ENCODE measurements at places on chromosomes 12 and 14. TPM values are rescaled to one million over a fixed set of nuclear protein-coding genes. Genes with fewer than 3 reads are reported as not detected.

Gene ZCCHC8
- 46.8 TPM for total RNA-seq

Gene CTSG
- total RNA-seq, result not detected

GRCh38 chr12:26044007-26044394 lies 80.8 kb downstream of the BHLHE41 start:
- no peak overlapping the region for H3K4me3 ChIP-seq
- no peaks in the 10 kb centered on the region for H3K36me3 ChIP-seq
- no peak for DNase-seq

GRCh38 chr14:95041477-95042020 lies 115.8 kb downstream of the DICER1 start:
- H3K36me3 ChIP-seq, result no peaks in the 10 kb centered on the region
- H3K27me3 ChIP-seq, result no peaks in the 10 kb centered on the region
- H3K4me1 ChIP-seq, result no peaks in the 10 kb centered on the region
- H3K4me3 ChIP-seq, result no peak overlapping the region

DNA sequence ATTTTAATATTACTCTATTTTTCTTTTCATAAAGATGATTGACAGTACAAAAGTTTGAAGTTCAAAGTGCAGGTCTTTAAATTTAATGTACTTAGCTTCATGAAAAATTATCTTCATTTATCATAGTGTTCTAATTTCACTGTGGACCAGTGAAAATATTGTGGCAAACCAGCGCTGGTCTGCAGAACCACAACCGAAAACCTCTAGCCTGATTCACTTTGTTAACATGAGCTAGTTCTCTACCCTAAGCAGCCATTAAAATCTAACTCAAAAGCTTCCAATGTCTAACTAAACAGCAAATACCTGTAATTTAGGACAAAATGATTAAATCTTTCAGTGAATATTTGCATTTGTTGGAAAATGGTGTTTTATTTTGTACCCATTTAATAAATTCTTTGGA lies 161.1 kb upstream of the TMTC2 start:
- H3K36me3 ChIP-seq, result no peaks in the 10 kb centered on the region
- DNase-seq, result no peak
- no peak overlapping the region for H3K27ac ChIP-seq
- H3K4me3 ChIP-seq, result no peak overlapping the region

DNA sequence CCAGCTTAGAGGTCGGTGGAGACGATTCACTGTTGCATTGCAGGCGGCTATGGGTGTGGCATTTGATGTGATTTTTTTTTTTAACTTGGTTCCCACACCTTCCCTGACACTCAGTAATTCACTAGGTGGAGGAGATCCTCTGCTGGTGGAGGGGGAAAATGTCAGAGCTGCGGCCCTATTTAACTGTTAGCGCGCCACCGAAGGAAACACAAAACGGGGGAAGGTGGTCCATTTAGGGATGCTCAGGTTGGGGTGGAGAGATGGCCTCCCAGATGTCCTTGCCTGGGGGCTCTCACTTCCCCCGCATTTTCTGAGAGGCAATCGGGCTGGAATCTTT lies 4.3 kb upstream of the HOXC12 start:
- H3K27ac ChIP-seq, result no peak overlapping the region
- no peaks in the 10 kb centered on the region for H3K36me3 ChIP-seq
- no peak overlapping the region for H3K4me3 ChIP-seq
- DNase-seq, result no peak
- peaks cover 23% of the 10 kb centered on the region for H3K27me3 ChIP-seq

- no peaks in the 10 kb centered on the region for H3K36me3 ChIP-seq
- H3K27ac ChIP-seq, result no peak overlapping the region
- H3K27me3 ChIP-seq, result no peaks in the 10 kb centered on the region
Observed at GRCh38 chr12:16271062-16271461, 6.4 kb downstream of the SLC15A5 start.

GRCh38 chr14:94121485-94121884 lies 7.9 kb downstream of the IFI27L2 start:
- no peaks in the 10 kb centered on the region for H3K27me3 ChIP-seq
- H3K27ac ChIP-seq, result no peak overlapping the region
- H3K4me1 ChIP-seq, result no peaks in the 10 kb centered on the region
- H3K36me3 ChIP-seq, result no peaks in the 10 kb centered on the region

GRCh38 chr12:84919271-84919670 lies 6.7 kb upstream of the SLC6A15 start:
- no peak overlapping the region for H3K4me3 ChIP-seq
- no peaks in the 10 kb centered on the region for H3K4me1 ChIP-seq
- no peaks in the 10 kb centered on the region for H3K36me3 ChIP-seq
- DNase-seq, result no peak
- no peaks in the 10 kb centered on the region for H3K27me3 ChIP-seq

Measured in naive thymus-derived CD4-positive, alpha-beta T cell (primary cell).